ENCODE measurements at places on chromosomes 3 and 15.

DNA sequence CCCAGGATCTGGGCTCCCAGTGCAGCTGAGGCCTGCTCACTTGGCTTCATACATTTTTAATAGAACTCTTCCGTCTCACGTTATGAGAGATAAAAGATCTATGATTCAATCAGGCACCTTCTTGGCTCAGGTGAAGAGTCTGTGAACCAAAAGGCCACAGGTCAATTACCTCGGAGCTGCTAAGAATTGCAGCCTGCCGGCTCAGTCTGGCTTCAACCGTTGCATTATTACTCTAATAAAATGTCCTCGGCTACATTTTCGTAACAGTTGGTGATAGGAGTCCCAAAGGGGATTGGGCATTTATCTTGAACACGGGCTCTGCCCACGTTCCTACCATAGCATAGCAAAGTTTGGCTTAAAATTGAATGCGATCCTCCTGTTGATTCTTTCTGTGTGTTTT is 176.3 kb downstream of the SLCO3A1 start:
- DNase-seq: no peak

DNA sequence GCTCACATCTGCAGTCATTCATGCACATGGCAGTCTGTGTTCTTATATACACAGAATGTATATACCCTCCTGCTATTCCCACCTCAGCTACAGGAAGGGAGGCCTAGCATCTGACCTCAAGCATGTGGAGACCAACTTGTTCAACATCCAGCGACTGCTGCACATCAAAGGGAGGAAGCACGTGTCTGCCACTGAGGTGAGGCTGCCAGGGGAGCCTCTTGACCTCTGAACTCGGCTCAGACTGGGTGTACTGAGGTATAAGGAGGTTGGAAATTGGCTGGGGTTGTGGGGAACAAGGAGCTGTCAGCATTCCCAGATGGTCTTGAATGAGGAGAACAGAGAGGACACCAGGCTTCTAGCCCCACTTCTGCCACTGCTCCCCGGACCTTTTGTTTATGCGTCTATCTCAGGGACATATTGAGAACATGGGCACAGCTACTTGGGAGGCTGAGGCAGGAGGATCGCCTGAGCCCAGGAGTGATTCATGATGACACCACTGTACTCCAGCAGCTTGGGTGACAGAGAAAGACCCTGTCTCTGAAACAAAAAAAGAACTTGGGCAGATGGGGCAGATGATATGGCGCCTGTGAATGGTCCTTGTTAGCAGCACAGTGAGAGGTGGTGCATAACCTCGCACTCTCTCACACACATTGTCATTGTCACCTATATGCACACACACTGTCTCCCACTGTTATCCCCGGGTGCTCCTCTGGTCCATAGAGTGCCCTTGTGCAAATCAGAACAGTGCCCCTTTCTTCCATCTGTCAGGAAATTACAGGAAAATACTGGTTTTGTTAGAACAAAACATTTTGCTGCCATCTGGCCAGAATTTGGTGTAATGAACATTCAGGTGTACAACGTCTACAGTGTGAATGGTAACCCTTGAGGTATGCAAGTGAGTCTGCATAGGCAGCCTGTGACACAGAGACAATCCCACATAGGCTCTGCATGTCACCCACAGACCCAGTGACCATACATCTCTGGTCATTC is 5.4 kb downstream of the VILL start:
- no peak for DNase-seq

GRCh38 chr3:7290077-7290825 is 429.3 kb downstream of the GRM7 start:
- DNase-seq: no peak

DNA sequence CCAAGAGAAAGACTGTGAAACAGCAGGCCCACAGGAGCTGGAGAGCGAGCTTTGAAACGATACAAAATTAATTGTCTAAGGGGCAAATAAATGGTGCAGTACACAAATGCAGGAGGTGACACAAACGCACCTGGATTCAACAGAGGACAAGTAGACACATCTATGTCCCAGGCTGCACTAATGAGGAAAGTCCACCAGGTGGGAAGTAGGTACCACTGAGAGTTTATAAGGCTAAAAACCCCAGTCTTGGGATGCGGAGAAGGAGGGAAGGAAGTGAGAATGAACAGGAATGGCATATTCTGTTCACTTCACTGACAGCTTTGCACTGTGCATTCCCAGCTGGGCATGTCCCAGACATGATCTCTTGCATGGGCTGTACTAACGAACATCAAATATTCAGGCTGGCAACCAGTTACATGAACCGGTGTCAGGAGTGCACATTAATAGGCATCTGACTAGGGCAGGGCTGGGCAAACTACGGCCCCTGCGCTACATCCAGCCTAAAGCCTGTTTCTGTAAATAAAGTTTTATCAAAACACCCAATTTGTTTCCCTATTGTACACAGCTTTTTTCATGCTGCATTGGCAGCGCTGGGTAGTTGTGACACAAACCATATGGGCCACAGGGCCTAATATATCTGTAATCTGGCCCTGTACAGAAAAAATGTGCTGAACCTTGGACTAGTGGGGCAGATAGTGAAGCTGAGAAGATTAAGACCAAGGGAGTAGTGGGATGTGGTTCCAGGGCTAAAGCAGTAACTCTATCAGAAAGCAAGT is 107.0 kb downstream of the IGF2BP2 start:
- DNase-seq: no peak

DNA sequence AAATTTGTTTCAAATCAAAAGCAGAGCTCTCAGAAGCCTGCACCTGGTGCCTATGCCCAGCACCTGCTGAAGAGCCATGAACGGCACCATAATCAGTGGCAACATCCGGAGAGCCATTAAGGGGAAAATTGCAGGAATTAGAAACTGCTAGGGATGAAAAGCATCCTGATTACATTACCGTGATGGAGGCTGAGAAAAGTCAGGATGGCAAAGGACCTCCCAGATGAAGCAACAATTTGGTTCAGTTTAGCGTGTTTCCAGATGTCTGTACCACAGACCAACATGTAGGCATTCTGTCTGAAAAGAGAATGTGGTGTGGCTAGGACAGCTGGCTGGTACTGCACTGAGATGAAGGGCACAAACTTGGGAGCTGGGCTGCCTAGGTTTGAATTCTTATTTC is 106.1 kb downstream of the EOMES start:
- no peak for DNase-seq

- no peak for DNase-seq
These were observed 374.1 kb downstream of the EFHB start for GRCh38 chr3:19559724-19560442.

DNA sequence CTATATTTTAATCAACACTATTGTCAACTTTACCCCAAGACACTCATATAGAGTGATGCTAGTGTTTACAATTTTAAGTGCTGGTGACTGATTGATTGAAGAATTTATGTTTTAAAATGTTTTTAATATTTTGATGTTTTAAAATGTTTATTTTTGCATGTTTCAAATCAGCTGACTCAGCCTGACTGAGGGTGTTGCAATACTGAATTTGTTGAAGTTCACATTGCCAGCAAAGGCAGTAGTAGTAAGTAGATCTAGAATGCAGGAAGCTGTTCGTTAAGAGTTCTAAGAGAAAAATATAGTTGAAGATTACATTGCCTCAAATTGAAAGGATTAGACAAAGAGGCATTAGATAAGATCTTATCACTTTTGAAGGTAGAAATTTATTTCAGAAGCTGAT is 977.6 kb downstream of the IGSF11 start:
- DNase-seq: no peak

GRCh38 chr3:45785605-45786150 is 10.7 kb downstream of the SLC6A20 start:
- no peak for DNase-seq

All from activated gamma-delta T cell treated with Interleukin-2 at 50 U/mL for 16 hours (primary cell).